Thymus (tissue), 14 donors: ENCODE measurements at places on chromosomes 1 and 21. TPM values are rescaled to one million over a fixed set of nuclear protein-coding genes. Genes with fewer than 3 reads are reported as not detected.

GRCh38 chr1:55280731-55281130, 65.6 kb upstream of the USP24 start:
- DNase-seq: no peak
- H3K4me3 ChIP-seq: no peak overlapping the region
- no peak overlapping the region for H3K27ac ChIP-seq
- no peaks in the 10 kb centered on the region for H3K27me3 ChIP-seq
- H3K36me3 ChIP-seq: no peaks in the 10 kb centered on the region
- peaks cover 18% of the 10 kb centered on the region for H3K4me1 ChIP-seq

- no peak overlapping the region for H3K4me3 ChIP-seq
- DNase-seq: no peak
- H3K27me3 ChIP-seq: no peaks in the 10 kb centered on the region
- peaks cover 51% of the 10 kb centered on the region for H3K4me1 ChIP-seq
- no peaks in the 10 kb centered on the region for H3K36me3 ChIP-seq
These were observed 38.3 kb upstream of the DUSP10 start for GRCh38 chr1:221780175-221780574.

DNA sequence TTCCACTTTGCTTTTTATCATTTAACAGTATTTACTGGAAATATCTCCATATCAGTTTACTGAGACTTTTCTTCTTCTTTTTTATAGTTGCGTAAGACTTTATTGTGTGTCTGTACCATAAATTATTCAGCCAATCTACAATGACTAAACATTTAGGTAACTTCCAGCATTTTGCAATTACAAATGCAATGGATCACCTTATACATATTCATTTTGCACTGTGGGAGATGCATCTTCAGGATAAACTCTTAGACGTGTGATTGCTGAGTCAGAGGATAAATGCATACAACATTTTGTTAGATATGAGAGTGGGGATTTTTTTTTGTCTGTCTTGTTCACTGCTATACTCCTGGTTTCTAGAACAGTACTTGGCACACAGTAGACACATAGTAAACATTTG, 95.7 kb upstream of the GCLM start:
- DNase-seq: no peak
- no peaks in the 10 kb centered on the region for H3K27me3 ChIP-seq
- no peak overlapping the region for H3K4me3 ChIP-seq
- no peak overlapping the region for H3K27ac ChIP-seq
- no peaks in the 10 kb centered on the region for H3K4me1 ChIP-seq

Gene FAM72D
- polyA plus RNA-seq: 2.0 TPM

- H3K36me3 ChIP-seq: no peaks in the 10 kb centered on the region
- no peaks in the 10 kb centered on the region for H3K27me3 ChIP-seq
- H3K4me3 ChIP-seq: no peak overlapping the region
These were observed 27.2 kb downstream of the HSPG2 start for GRCh38 chr1:21909787-21910503.

- H3K4me3 ChIP-seq: no peak overlapping the region
- H3K27ac ChIP-seq: no peak overlapping the region
- H3K4me1 ChIP-seq: peaks cover 2% of the 10 kb centered on the region
- peaks cover 6% of the 10 kb centered on the region for H3K36me3 ChIP-seq
These were observed 36.5 kb downstream of the FOXJ3 start for GRCh38 chr1:42298520-42298919.

DNA sequence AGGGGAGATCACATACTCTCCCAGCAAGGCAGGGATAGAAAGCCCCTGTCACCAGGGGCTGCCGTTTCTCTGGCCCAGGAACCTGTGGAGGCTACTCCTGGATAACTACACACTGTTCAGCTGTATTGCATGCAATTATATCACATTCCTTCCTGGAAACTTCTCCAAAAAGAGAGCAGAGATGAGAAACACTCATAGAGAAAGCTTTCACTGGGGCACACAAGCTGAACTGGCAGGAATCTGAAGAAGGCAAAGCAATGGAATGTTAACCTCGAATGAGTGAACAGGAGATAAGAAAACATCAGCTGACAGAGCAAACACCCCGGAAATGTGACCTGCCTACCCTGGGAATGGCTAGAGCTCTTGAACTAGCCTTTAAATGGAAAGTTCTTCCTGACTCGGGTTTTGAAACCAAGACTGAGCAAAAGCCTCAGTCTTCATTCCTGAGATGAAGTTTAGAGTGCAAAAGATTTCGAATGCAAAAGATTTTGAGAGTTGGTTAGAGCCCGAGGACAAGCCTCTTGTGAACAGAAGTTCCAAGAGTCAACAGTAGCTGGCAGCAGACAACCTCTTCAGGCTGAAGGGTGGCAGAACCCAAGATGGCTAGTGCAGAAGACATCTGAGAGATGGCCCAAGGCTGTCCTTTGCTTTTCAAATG, 32.3 kb downstream of the CCN1 start:
- no peak overlapping the region for H3K4me3 ChIP-seq
- no peak for DNase-seq
- H3K27ac ChIP-seq: no peak overlapping the region
- H3K27me3 ChIP-seq: peaks cover 8% of the 10 kb centered on the region
- H3K4me1 ChIP-seq: peaks cover 3% of the 10 kb centered on the region

Gene PSRC1
- polyA plus RNA-seq: 5.8 TPM

Gene DNAJC11
- polyA plus RNA-seq: 19.9 TPM

- H3K27ac ChIP-seq: no peak overlapping the region
- H3K27me3 ChIP-seq: no peaks in the 10 kb centered on the region
- no peaks in the 10 kb centered on the region for H3K36me3 ChIP-seq
- no peaks in the 10 kb centered on the region for H3K4me1 ChIP-seq
- no peak overlapping the region for H3K4me3 ChIP-seq
These were observed 176.5 kb downstream of the PBX1 start for GRCh38 chr1:164735315-164736052.

Gene ZNF648
- polyA plus RNA-seq: 0.02 TPM

GRCh38 chr1:221839782-221840395, 98.0 kb upstream of the DUSP10 start:
- H3K27ac ChIP-seq: no peak overlapping the region
- H3K4me1 ChIP-seq: peaks cover 10% of the 10 kb centered on the region
- H3K4me3 ChIP-seq: no peak overlapping the region
- H3K27me3 ChIP-seq: no peaks in the 10 kb centered on the region
- no peaks in the 10 kb centered on the region for H3K36me3 ChIP-seq
- no peak for DNase-seq

- no peak overlapping the region for H3K27ac ChIP-seq
- no peaks in the 10 kb centered on the region for H3K4me1 ChIP-seq
- no peak overlapping the region for H3K4me3 ChIP-seq
- H3K27me3 ChIP-seq: no peaks in the 10 kb centered on the region
- no peak for DNase-seq
These were observed 350.2 kb downstream of the CAMTA1 start for GRCh38 chr1:7135493-7135892.

Gene FBXO2
- polyA plus RNA-seq: 46.2 TPM

DNA sequence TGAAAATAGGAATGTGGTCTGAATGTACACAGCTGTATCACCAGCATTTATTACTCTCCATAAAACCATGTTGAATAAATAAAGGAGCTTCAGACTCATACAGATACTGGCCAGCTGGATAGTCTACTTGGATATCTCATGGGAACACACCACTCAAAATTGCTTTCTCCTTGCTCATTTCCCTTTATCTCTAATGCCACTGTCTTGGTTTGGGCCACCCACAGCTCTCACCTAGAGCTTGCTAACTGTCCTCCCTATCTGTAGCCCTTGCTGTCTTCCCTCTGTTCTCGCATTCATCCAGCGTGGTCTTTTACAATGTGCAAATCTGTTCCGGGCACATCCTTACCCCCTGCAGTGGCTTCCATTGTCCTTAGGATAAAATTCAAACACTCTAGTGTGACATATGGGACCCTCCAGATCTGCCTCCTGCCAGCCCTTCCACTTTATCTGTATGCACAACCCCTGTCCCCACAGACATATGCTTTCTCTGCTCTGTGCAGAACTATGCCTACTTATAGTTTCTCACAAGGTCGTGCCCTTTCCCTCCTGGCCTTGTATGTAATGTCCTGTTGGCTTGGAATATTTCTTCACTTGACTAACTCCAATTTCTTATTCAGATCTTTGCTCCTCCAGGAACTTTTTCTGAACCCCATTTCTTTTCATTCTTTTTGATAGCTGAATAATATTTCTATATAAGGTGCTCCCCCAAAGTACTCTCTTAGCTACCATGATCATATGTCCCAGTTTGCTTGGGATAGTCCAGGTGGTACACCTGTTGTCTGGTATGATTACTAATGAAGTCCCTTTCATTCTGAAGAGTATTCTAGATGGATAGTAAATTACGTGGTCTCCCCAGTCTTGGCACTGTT, 2.9 kb downstream of the FLVCR1 start:
- DNase-seq: no peak
- H3K36me3 ChIP-seq: no peaks in the 10 kb centered on the region
- H3K27me3 ChIP-seq: no peaks in the 10 kb centered on the region

Gene CBR3
- 9.1 TPM for polyA plus RNA-seq

DNA sequence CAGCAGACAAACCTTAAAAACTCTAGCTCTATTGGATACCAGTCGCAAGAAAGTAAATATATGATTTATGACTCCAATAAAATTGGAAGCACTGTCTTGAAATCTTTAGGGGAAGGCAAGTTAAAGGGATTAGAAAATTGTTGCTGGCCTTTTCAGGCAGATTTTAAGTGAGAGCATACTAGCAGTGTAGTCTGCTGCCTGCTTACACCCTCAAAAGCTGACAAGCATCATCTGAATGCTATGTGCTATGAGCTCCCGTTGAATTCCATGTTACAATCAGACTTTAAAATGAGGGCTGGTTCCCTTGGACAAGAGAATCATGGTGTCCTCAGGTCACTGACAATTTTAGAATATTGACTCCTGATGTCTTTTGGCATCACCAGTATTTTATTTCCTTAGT, 271.1 kb upstream of the C1orf105 start:
- no peak for DNase-seq
- H3K4me3 ChIP-seq: no peak overlapping the region
- H3K4me1 ChIP-seq: no peaks in the 10 kb centered on the region

- peaks cover 47% of the 10 kb centered on the region for H3K4me1 ChIP-seq
- no peak for DNase-seq
These were observed 49.9 kb downstream of the UMODL1 start for GRCh38 chr21:42120903-42121535.

GRCh38 chr1:11042995-11043874, 3.8 kb downstream of the MASP2 start:
- no peak for DNase-seq
- H3K36me3 ChIP-seq: no peaks in the 10 kb centered on the region
- no peaks in the 10 kb centered on the region for H3K4me1 ChIP-seq
- H3K27ac ChIP-seq: no peak overlapping the region
- H3K27me3 ChIP-seq: no peaks in the 10 kb centered on the region

- H3K4me3 ChIP-seq: no peak overlapping the region
- no peak overlapping the region for H3K27ac ChIP-seq
- no peaks in the 10 kb centered on the region for H3K36me3 ChIP-seq
- no peaks in the 10 kb centered on the region for H3K27me3 ChIP-seq
These were observed 96.3 kb upstream of the ST6GALNAC5 start for GRCh38 chr1:76770979-76771378.

- no peaks in the 10 kb centered on the region for H3K4me1 ChIP-seq
- no peaks in the 10 kb centered on the region for H3K36me3 ChIP-seq
- H3K4me3 ChIP-seq: no peak overlapping the region
These were observed 14.9 kb downstream of the PCP4L1 start for GRCh38 chr1:161273402-161273801.

DNA sequence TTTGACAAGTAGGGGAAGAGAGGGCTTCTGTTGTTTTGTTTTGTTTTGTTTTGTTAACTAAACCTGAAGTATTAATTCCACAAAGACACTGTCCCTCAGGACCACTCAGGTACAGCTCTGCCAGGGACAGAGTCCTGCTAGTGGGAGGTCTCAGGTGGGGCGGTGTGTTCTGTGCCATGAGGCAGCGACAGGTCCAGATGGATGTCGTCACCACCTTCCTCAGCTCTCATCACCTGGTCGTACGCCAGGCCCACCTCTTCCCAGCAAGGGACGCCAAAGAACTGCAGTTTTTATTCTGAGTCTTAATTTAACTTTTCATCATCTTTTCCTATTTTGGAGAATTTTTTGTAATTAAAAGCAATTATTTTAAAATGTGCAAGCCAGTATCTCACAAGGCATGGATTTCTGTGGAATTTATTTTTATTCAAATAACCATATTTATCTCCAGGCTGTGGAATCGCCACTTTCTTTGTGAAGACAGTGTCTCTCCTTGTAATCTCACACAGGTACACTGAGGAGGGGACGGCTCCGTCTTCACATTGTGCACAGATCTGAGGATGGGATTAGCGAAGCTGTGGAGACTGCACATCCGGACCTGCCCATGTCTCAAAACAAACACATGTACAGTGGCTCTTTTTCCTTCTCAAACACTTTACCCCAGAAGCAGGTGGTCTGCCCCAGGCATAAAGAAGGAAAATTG, 62.5 kb downstream of the POFUT2 start:
- H3K27me3 ChIP-seq: no peaks in the 10 kb centered on the region
- no peak overlapping the region for H3K27ac ChIP-seq
- H3K36me3 ChIP-seq: peaks cover 12% of the 10 kb centered on the region

- no peak overlapping the region for H3K27ac ChIP-seq
- no peak overlapping the region for H3K4me3 ChIP-seq
- H3K36me3 ChIP-seq: no peaks in the 10 kb centered on the region
- H3K27me3 ChIP-seq: no peaks in the 10 kb centered on the region
These were observed 139.2 kb upstream of the KLHDC7A start for GRCh38 chr1:18341291-18342069.

Gene SMIM1
- polyA plus RNA-seq: 7.0 TPM

DNA sequence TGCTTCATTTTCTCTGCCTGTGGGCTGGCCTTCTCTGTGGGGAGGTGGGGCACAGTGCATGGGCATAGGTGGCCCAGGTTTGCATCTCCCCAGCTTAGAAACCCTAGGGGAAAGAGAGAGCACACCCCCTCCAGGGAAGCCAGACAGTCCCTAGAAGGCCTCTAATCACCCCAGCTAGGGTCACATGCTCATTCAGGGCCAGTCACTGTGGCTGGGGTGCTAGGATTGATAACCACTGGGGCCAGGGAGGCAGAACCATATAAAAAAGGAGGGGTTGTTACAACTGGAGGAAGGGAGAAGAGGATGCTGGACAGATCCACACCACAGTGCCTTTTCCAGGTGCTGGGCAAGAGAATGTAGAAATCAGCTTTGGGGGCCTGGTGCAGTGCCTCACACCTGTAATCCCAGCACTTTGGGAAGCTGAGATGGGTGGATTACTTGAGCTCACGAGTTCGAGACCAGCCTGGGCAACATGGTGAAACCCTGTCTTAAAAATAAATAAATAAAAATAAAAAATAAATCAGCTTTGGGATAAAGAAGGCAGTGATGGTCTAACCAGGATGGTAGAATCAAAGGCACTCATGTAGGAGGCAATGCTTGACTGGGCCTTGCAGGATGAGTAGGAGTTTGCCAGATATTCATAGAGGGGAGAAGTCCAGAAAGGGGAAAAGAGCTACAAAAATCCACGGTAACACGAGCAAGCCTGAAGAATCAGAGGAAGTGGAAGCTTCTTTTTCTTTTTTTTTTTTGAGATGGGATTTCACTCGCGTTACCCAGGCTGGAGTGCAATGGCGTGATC, 19.5 kb downstream of the FBLIM1 start:
- H3K27me3 ChIP-seq: no peaks in the 10 kb centered on the region
- H3K36me3 ChIP-seq: no peaks in the 10 kb centered on the region
- H3K4me1 ChIP-seq: no peaks in the 10 kb centered on the region
- H3K4me3 ChIP-seq: no peak overlapping the region

GRCh38 chr1:205954819-205955404, 11.7 kb upstream of the SLC26A9 start:
- H3K27me3 ChIP-seq: peaks cover 13% of the 10 kb centered on the region
- H3K4me1 ChIP-seq: peaks cover 3% of the 10 kb centered on the region
- H3K36me3 ChIP-seq: no peaks in the 10 kb centered on the region
- H3K4me3 ChIP-seq: no peak overlapping the region
- DNase-seq: no peak
- no peak overlapping the region for H3K27ac ChIP-seq

Gene OR14I1
- not detected for polyA plus RNA-seq
